AG10803 (cell line): ENCODE measurements at places on chromosomes 7 and 10.
A peak's percentile ranks its signal among the peaks of the same experiment; 100 is the strongest.

DNA sequence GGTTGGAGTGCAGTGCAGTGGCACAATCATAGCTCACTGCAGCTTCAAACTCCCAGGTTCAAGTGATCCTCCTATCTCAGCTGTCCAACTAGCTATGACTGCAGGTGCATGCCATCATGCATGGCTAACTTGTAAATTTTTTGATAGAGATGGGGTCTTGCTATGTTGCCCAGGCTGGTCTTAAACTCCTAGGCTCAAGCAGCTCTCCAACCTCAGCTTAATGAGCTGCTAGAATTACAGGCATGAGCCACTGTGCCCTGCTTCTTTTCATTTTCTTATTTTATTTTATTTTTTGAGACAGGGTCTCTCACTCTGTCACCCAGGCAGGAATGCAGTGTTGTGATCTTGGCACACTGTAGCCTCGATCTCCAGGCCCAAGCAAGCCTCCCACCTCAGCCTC is 7.6 kb downstream of the PLA2G12B start:
- DNase-seq = no peak

DNA sequence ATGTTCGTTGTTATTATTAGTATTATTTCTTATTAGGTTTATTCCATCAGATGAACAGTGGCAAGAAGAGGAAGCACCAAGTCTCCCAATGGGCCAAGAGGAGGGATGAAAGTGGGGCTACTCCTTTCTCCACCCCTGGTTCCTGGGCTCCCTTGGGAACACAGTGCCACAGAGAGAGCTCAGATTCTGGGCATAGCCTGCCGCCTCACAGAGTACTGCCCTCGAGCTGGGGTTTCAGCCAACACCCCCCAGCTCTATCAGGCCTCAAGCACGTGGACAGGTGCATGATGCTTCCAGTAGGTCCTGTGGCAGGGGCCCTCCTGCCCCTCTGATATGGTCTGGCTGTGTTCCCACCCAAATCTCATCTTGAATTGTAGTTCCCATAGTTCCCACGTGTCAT is 103.6 kb upstream of the RNF32 start:
- DNase-seq = no peak

- DNase-seq = peak; percentile 91
These were observed 27.7 kb upstream of the TM9SF3 start for GRCh38 chr10:96614515-96614914.

DNA sequence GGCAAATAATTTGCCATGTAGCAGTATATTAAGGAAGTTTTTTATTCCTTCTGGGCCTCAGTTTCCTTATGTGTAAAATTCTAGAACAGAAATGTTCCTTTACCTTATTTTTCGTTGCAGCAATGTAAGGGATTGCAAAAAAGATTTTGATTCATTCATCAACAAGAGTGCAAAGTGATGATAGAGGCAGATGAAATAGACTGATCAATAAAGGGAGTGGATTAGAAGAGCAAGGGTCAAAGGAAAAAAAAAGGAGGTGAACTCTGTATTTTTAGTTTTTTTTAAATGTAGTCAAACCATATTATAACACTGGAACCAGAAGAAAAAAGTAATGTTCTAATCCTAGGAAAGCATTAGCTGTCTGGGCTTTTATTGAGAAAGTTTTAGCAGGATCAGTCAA is 14.7 kb downstream of the TPST1 start:
- no peak for DNase-seq

DNA sequence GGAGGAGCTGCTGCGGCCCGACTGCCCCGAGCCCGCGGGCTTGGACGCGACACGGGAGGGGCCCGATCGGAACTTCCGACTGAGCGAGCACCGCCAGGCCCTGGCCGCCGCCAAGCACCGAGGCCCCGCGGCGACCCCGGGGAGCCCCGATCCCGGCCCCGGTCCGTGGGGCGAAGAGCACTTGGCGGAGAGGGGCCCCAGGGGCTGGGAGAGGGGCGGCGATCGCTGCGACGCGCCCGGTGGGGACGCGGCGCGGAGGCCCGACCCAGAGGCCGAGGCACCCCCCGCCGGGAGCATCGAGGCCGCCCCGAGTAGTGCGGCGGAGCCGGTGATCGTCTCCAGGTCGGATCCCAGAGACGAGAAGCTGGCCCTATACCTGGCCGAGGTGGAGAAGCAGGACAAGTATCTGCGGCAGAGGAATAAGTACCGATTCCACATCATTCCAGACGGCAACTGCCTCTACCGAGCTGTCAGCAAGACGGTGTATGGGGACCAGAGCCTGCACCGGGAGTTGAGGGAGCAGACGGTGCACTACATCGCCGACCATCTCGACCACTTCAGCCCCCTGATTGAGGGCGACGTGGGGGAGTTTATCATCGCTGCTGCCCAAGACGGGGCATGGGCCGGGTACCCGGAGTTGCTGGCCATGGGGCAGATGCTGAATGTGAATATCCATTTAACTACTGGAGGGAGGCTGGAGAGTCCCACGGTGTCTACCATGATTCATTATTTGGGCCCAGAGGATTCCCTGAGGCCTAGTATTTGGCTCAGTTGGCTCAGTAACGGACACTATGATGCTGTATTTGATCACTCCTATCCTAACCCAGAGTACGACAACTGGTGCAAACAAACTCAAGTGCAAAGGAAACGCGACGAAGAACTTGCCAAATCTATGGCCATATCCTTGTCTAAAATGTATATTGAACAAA is 1.4 kb downstream of the OTUD1 start:
- DNase-seq = peak; percentile 38

DNA sequence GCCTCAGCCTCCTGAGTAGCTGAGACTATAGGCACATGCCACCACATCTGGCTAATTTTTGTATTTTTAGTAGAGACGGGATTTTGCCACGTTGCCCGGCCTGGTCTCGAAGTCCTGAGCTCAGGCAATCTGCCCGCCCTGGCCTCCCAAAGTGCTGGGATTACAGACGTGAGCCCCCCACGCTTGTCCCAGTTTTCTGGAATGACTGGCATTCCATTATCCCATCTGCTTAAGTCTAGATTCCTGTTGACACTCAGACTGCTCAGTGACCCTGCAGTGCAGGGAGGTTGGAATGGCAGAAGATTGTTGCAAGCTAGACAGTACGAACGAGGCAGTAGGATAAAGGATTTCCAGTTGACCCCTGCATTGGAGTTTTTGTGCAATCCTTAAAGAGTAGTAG is 135.1 kb upstream of the NPS start:
- DNase-seq = no peak

GRCh38 chr10:77578583-77579227 is 58.9 kb downstream of the KCNMA1 start:
- DNase-seq = peak; percentile 15

- no peak for DNase-seq
These were observed 189.0 kb downstream of the COBL start for GRCh38 chr7:51127618-51127904.

DNA sequence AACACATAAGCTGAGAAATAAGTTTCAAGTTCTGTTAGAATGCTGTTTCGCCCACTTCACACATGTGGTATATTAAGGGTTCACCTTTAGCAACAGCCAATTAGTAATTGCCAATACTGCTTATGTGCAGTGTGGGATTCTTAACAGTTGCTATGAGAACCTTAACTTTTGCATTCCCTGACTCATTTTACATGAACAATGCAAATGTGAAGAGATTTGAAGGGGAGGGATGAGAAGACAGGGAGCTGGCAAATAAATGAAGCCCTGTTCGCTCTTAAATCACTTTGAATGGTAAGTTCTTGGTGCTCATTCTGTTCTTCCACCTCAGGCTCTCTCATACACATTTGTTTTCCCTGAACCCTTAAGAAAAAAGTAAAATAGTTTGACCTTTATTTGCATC is 82.3 kb downstream of the LRRC4 start:
- no peak for DNase-seq

DNA sequence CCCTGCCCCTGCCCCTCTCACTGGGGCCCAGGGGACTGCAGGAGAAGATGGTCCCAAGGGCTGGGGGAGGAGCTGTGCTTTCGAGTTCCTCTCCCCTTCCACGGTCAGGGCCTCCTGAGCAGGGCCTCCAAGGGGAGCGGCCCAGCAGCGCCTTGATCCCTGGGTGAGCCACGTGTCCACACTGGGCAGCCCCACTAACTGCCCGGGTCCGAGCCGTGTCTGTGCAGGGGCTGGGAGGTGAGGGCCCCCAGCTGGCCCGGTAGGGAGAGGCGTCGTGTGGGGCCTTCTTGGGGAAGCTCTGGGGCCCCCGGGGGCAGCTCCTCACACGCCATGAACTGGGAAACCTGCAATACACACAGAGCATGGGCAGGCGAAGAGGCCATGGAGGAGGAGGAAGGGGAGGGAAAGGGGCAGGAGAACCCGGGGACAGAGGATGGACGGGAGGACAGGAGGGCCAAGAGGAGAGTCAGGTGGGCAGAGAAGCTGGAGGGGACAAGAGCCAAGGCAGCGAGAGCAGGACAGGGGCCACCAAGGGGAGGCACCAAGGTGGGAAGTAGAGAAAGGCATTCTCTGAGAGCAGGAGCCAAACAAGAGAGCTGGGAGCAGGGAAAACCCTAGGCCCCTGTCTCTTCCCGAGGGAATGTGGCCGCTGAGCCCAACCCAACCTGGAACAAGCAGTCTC is 32.8 kb downstream of the KCNH2 start:
- no peak for DNase-seq

DNA sequence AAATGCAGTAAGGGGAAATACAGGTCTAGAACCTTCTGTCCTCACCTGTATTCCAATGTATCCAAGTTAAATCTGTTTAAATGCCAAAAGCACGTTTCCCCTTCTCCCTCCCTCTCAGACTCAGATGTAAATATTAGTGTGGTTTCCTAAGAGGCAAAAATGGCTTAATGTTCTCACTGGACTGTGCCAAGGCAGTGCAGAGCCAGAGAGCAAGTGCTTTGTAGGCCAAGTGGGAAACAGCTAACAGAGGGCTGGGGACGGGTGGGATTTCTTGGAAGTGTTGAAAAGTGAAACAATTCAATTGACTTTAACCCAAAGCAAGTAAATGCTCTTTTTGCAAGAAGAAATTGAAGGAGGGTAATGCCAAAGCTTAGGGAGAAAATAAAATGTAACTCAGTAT is 103.1 kb downstream of the GSAP start:
- no peak for DNase-seq

- DNase-seq = no peak
These were observed 401.6 kb downstream of the MAGI2 start for GRCh38 chr7:79051915-79052314.

DNA sequence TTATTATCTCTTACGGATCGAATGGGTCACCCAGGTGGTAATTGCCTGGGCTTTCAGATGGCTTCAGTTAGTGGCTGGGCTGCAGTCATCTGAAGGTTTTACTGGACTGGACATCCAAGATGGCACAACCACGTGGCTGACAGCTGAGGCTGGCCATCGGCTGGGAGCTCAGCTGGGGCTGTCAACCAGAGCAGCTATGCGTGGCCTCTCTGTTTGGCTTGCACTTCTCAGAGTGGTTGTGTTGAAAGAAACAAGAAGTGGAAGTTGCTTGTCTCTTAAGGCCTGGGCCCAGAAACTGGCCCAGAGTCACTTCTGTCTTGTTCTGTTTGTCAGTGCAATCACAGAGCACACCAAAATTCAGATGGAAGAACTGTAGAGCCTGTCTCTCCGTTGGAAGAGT is 5.7 kb upstream of the GDI2 start:
- no peak for DNase-seq

GRCh38 chr10:69303632-69304051 is 25.3 kb downstream of the HK1 start:
- DNase-seq = no peak
